Fibroblast of villous mesenchyme (primary cell): ENCODE measurements at places on chromosomes 3 and 15. TPM values are rescaled to one million over a fixed set of nuclear protein-coding genes. Genes with fewer than 3 reads are reported as not detected.

DNA sequence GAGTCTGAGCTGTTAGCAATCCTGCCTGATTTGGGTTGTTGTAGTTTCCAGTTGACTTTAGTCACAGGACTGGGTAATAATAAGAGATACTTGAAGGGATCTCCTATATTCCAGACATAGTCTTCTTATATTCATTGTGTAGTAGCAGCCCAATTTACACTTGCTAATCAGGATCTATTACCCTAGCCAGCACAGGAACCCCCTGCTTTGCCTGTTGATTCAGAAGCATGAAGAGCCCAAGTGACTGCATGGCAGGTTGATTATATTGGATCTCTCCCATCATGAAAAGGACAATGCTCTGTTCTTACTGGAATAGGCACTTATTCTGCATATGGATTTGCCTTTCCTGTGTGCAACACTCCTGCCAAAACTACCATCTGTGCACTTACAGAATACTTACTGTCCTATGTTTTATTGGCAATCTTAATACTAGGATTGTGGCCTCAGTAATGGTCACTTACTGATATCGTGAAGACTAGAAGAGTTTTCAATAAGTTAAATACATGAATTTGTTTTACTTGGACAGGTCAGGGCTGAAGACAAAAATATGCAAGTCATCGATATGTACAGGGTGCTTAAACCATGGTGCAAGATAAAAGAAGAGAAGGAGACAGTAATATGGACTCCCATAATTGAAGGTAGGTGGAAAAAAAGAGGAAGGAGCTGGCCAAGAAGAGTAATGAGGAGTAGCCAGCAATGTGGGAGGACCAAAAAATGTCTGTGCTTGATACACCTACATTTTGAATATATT, 304.1 kb downstream of the MCTP2 start:
- no peak for DNase-seq

- DNase-seq, result no peak
Measured at GRCh38 chr3:4166540-4166939, 136.6 kb upstream of the SETMAR start.

The SAXO2 gene
- 0.86 and 1.6 TPM in 2 replicates for total RNA-seq

DNA sequence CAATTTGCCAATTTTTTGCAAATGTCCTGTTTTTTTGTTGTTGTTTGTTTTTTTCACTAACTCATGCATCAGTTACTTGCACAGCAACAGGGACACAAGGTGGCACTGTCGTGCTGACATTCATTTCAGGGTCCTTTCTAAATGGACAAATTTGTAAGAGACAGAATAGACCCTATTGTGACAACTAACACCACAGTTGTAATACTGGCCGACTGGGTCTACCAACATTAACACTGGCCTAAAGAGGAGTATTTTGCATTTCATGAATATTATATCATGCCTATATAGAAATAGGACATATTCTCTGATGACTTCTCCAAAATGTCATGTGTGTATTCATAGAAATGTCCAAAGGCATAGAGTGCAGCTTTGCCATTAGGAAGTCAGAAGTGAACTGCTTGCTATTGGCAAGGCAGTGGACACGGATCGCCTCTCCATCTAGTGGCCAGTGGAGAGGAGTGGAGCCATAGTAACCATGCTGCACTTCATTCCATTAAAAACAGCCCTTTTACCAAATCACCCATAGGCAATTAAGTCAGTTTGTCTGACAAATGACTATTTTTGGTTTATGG, 54.8 kb downstream of the ZBTB20 start:
- peak; percentile 56 for DNase-seq

- DNase-seq, result no peak
Measured at GRCh38 chr3:105811518-105812193, 57.2 kb downstream of the CBLB start.

- peak; percentile 12 for DNase-seq
Measured at GRCh38 chr3:65436580-65436979, 602.1 kb downstream of the MAGI1 start.

DNA sequence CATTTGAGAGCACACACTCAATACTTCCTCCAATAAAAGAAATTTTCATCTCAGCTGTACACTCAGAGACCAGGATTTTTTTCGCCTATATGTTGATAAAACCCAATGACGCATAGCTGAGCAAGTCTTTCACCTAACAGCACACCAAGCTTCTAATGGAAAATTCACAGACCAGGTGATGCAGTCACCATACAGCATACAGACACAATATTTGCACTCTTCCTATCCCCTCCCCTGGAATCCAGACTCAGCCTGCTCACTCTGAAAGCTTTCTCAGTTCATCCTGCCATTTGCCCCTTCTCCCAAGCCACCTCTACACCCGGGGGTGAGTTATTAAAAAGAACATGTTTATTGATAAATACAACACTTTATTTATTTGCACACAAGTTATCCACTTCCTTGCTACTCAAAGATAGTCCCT, 1.7 kb downstream of the TBC1D5 start:
- peak; percentile 42 for DNase-seq

DNA sequence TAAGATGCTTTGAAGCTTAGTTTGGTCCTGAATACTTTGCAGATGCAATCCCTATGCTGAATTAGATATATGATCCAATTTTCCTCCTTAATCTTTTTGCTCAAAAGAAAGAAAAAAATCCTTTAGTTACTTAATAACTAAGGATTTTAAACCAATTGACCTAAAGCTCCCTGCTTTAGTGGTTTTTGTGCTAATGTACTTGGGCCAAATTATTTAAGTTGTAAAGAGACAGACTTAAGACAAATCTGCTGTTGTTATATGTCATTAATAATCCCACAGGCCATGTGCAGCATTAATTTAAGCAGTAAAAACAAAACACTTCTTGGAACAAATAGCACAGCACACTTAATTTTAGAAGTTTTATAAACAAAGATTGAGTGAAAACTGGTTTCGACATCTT, 776.1 kb upstream of the SEMA6D start:
- DNase-seq, result no peak

GRCh38 chr3:122661633-122662032, 19.0 kb upstream of the PARP14 start:
- peak; percentile 15 for DNase-seq

The FBXW12 gene
- not detected in 2 replicates for total RNA-seq

DNA sequence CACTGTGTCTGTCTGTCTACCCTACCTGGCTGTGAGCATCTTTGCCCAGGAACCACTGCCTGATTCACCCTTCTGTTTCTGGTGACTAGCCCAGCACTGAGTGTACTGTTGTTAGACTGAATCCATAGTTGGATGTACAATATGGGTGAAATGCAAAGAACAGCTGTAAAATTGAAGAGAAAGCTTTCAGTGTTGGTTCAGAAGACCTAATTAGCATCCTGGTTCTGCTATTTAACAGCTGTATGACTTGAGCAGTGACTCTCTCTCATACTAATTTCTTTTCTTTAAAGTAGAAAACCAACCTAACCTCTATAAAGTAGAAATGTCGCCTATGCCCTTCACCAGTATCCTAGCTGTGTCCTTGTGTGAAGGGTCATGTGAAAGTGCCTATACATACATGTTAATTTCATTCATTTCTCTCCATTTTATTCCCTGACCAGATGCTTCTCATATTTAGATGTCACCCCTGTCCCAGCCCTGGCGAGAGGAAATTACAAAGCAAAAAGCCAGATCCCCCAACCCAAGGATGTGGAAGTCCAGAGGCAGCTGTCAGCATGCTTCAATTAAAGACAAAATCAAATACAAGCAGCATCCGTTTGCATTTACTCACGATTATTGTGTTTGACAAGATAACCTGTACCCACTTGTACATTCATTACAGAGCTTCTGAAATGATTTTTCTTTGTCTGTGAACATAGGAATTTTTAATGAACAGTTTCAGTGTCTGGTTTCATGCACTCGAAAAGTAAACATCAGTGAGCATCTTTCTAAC, 305.7 kb upstream of the ICE2 start:
- no peak for DNase-seq

DNA sequence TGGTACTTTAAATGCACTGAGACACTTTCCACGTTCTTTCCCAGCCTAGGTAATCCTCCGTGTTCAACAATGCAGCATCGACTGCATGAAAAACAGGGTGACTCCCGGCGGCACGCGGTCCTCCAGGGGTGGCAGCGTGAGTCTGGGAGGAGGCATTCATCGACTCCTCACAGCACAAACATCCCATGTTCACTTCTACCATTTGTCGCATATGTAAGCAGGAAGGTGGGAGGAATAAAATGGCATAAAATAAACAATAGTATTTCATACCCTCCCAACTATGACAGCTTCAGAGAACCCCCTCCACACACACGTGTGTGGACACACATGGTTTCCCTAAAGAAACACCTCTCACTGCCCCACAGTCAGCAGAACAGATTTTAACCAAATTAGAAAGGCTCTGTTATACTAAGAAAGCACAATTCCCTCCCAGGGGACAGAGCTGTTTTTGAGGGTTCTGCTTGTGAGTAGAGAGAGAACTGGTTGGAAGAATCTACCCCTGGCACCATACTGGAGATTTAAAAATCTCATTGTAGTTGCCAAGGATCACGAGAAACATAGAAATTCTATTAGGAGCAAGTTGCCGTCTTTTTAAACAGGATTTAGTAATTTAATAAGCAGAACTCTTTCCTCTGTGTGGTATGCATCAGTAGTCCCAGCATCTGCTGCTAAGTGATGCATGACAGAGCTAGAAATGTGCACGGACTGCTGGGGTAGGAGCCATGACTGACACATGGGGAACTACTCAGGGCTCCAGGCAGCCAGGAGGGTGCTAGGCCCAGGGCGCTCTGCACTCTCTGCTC, 6.0 kb downstream of the FAM43A start:
- DNase-seq, result no peak

The TIPIN gene
- total RNA-seq, result 10.0 and 13.8 TPM in 2 replicates

DNA sequence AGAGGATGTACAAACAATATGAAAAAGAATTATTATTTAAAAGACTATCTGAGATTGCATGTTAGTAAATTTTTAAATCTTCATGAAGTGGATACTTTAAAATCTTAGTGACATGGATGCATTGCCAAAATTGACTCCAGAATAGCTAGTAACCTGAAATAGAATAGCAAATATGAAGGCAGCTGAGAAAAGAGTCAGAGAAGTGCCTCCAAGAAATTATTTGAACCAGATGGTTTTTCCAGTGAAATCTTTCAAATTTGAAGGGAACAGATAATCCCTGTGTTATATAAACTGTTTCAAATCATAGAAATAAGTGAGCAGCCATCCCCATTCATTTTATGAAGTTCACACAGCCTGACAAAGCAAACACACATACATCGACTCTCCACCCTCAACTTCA, 29.6 kb downstream of the FSIP1 start:
- DNase-seq, result no peak

The BFSP2 gene
- not detected in 2 replicates for total RNA-seq

The DIPK2A gene
- 28.0 and 44.9 TPM in 2 replicates for total RNA-seq

- peak; percentile 95 for DNase-seq
Measured at GRCh38 chr15:67048281-67049279, 16.8 kb upstream of the SMAD3 start.

DNA sequence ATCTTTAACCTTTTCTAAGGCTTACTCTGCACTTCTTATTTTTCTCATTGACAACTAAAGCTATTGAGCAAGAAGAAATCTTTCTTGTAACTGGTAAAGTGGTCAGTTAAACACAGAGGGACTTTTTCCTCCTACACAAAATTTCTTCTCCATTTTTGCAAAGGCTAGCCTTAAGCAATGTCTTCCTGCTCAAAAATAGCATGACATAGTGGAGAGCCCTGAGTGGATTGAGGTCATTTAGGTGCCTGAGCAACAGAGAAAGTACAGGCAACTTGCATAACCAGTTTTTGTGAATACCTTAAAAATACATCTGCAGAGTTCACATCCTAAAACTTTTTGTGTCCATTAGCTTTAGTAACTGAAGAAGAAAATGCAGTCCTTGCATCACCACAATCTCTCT, 144.7 kb upstream of the TTC14 start:
- DNase-seq, result no peak

DNA sequence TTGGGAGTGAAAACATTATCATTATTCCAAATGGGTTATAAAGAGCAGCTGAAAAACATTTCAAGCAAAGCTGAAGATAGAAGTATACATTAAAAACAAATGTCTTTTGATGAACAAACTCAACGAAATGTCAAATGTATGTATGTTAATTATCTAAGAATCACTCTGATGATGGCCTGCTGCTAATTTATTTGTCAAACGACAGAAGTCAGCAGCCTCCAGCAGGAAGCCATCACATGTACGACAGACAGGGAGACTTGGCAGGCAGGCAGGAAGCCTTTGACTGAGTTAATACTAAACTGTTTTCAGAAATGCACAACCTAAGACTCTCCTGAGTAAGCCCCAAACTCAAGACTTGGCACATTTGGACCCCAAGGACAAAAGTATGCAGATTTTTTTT, 491.1 kb downstream of the ZNF385D start:
- no peak for DNase-seq

The CTXND1 gene
- not detected in 2 replicates for total RNA-seq

- DNase-seq, result no peak
Measured at GRCh38 chr3:128550113-128550440, 57.1 kb upstream of the GATA2 start.

GRCh38 chr15:29838352-29839010, 16.2 kb upstream of the TJP1 start:
- DNase-seq, result no peak

DNA sequence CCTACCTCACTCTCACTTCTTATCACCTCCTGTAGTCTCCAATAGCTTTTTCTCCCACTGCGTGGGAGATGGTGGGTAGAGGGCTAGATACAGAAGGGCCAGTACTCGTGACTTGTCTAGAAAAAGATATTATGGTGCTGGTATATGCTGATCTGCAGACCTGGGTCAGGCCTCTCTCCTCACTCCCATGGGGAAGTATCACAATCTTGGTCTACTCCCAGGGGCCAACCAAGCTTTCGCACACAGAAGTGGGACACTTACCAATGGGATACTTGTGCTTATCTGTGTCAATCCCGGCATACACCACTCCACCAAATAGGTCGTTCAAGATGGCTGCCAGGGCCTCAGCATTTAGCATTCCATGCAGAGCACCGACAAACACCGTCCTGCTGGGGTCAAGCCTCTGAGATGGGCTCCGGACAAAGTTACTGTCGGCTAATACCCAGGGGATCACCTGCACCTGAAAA, 9.0 kb upstream of the RPS17 start:
- DNase-seq, result no peak

- no peak for DNase-seq
Measured at GRCh38 chr3:42649783-42650182, 3.7 kb upstream of the ZBTB47 start.

The CYP11A1 gene
- 0.64 and 0.86 TPM in 2 replicates for total RNA-seq

DNA sequence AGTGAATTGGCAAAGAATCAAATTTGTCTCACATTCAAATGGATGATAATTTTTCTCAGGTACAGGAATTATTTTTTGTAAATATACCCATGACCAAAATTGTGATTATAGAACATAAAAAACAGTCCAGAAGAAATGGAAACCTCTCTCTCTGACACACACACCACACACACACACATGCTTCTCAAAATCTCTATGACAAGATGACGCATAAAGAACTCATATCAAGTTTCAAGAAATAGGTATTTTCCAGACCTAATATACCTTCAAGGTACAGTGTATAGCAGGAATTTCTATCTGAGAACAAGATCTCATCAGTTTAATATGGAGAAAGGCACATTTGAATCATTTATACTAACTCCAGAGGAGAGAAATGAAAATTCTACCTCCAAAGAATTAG, 1069.1 kb upstream of the ALCAM start:
- DNase-seq, result no peak

The RGMA gene
- 0.32 TPM in 1 of 2 replicates, not detected in the other for total RNA-seq

The UBA7 gene
- 44.0 and 48.0 TPM in 2 replicates for total RNA-seq
